Right lobe of liver (tissue), 6 donors: ENCODE measurements at places on chromosomes 4 and X.

GRCh38 chr4:77332696-77333270, 175.8 kb downstream of the CCNG2 start:
- no peak for DNase-seq

DNA sequence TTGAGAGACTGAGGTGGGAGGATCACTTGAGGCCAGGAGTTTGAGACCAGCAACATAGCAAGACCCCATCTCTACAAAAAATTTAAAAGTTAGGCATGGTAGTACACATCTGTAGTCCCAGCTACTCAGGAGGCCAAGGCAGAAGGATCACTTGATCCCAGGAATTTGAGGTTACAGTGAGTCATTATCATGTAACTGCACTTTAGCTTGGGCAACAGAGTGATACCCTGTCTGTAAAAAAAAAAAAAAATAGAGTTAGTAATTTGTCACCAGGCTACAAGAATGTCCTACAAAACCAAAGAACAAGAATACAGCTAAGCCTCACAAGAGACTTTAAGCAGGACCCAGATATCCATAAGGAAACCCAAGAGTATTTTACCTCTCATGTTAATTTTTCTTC, 27.0 kb upstream of the RAB28 start:
- DNase-seq, result no peak

DNA sequence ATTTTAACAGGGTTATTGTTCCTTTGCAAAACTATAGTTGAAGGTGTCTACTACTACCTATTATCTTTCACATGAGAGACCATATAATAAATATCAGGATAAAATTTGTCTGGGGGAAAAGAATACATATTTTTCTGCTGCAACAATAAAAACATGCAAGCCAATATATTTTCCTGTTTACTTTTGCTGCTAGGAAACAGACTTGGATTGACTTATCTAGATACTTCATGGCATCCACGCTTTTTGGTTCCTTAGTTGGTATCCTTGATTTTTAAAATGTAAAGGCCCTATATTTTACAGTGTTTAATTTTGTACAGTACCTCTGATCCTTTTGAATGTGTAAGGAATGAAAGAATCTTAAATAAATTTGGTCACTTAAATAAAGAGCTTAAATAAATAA, 150.6 kb downstream of the GPC3 start:
- DNase-seq, result no peak

- DNase-seq, result no peak
Observed at GRCh38 chrX:68443155-68443868, 10.0 kb upstream of the OPHN1 start.

GRCh38 chr4:25923745-25924144, 9.7 kb downstream of the SMIM20 start:
- no peak for DNase-seq

GRCh38 chr4:10673817-10674369, 10.7 kb downstream of the CLNK start:
- no peak for DNase-seq

- no peak for DNase-seq
Observed at GRCh38 chr4:114811564-114812301, 213.1 kb downstream of the UGT8 start.

GRCh38 chr4:187547316-187547715, 448.3 kb upstream of the ZFP42 start:
- DNase-seq, result no peak

- DNase-seq, result no peak
Observed at GRCh38 chr4:88179261-88179660, 20.8 kb upstream of the ABCG2 start.
